ENCODE measurements at places on chromosomes 4 and X.
A peak's percentile ranks its signal among the peaks of the same experiment; 100 is the strongest.

GRCh38 chrX:102654696-102655095, 3.4 kb downstream of the GPRASP1 start:
- H3K4me1 ChIP-seq = peaks cover 17% of the 10 kb centered on the region
- peaks cover 30% of the 10 kb centered on the region for H3K36me3 ChIP-seq
- peaks cover 7% of the 10 kb centered on the region for H3K27me3 ChIP-seq
- H3K27ac ChIP-seq = no peak overlapping the region
- no peak overlapping the region for H3K4me3 ChIP-seq
- DNase-seq = no peak

DNA sequence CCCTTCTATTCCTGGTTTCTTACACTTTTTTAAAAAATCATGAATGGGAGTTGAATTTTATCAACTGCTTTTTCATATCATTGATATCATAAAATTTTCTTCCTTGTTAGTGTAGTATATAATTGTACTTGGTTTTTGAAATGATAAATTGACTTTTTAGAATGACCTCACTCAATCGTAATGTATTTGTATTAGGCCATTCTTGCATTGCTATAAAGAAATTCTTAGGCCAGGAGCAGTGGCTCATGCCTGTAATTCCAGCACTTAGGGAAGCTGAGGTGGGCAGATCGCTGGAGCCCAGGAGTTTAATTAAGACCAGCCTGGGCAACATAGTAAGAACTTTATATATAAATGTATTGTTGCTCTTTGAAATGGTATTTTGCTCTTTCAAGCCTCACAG, 6.3 kb downstream of the EXOC1 start:
- H3K36me3 ChIP-seq = peaks cover 61% of the 10 kb centered on the region
- H3K4me3 ChIP-seq = no peak overlapping the region
- peaks cover 4% of the 10 kb centered on the region for H3K4me1 ChIP-seq
- H3K27me3 ChIP-seq = no peaks in the 10 kb centered on the region

GRCh38 chrX:72297953-72298730, 7.6 kb downstream of the CITED1 start:
- H3K27me3 ChIP-seq = peaks cover 9% of the 10 kb centered on the region
- no peak overlapping the region for H3K27ac ChIP-seq
- peaks cover 37% of the 10 kb centered on the region for H3K4me1 ChIP-seq
- H3K36me3 ChIP-seq = peaks cover 22% of the 10 kb centered on the region

- H3K27ac ChIP-seq = no peak overlapping the region
- H3K27me3 ChIP-seq = peaks cover 3% of the 10 kb centered on the region
- no peak for DNase-seq
- peak overlapping the region; percentile 87 for H3K4me3 ChIP-seq
These were observed 1.1 kb downstream of the EMD start for GRCh38 chrX:154380153-154380552.

DNA sequence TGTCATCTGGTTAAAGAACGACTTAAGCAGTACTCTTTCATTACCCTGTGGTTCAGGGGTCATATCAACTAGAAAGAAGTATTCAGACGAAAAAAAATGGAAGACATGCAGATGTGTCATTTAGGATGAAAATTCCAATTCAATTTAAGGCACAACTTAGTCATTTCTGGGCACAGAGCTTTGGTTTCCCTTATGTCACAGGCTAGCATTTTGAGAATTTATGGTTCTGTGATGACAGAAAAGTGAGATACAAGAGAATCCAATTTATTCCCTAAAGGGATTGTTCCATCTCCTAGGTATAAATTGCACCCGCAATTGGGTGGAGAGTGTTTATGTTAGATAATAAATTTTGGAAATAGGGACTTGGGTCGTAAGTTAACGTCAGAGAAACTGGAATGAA, 306.6 kb downstream of the STK32B start:
- peaks cover 13% of the 10 kb centered on the region for H3K27me3 ChIP-seq
- H3K27ac ChIP-seq = no peak overlapping the region
- no peak overlapping the region for H3K4me3 ChIP-seq
- no peaks in the 10 kb centered on the region for H3K4me1 ChIP-seq
- no peak for DNase-seq

DNA sequence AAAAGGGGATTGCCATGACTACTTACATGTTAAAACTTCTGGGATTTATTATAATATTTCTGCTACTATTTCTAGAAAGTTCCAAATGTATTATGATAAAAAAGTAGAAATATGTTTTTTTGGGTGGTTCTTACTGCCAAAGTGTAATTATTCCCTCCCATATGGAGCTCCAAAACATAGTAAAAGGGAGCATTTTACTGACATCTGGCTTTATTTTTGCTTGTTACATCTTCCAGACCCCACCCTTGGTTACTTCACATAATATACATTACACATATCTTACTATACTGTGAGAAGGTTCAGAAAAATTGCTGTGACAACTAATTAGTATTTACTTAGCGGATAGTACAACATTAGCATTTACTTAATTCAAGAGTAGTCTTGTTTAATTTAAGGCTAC, 205.1 kb upstream of the TLL1 start:
- H3K36me3 ChIP-seq = no peaks in the 10 kb centered on the region
- H3K27me3 ChIP-seq = no peaks in the 10 kb centered on the region
- H3K4me3 ChIP-seq = no peak overlapping the region
- no peak for DNase-seq
- no peak overlapping the region for H3K27ac ChIP-seq
- no peaks in the 10 kb centered on the region for H3K4me1 ChIP-seq

GRCh38 chr4:145218251-145218650, 37.9 kb upstream of the OTUD4 start:
- no peak overlapping the region for H3K27ac ChIP-seq
- DNase-seq = no peak
- H3K27me3 ChIP-seq = peaks cover 4% of the 10 kb centered on the region
- H3K4me3 ChIP-seq = no peak overlapping the region
- H3K4me1 ChIP-seq = no peaks in the 10 kb centered on the region

- H3K4me1 ChIP-seq = peaks cover 33% of the 10 kb centered on the region
- no peak overlapping the region for H3K4me3 ChIP-seq
- no peak overlapping the region for H3K27ac ChIP-seq
- DNase-seq = no peak
- H3K36me3 ChIP-seq = peaks cover 59% of the 10 kb centered on the region
- H3K27me3 ChIP-seq = no peaks in the 10 kb centered on the region
These were observed 52.9 kb downstream of the CRMP1 start for GRCh38 chr4:5839751-5840674.

DNA sequence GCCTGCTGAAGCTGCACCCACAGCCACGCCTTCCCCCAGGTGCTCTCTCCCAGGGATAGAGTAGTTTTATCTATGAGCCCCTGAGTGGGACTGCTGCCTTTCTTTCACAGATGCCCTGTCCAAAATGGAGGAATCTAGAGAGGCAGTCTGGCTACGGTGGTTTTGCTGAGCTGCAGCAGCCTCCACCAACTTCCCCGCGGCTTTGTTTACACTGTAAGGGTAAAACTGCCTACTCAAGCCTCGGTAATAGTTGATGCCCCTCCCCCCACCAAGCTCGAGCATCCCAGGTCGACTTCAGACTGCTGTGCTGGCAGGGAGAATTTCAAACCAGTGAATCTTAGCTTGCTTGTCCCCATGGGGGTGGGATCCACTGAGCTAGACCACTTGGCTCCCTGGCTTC, 84.5 kb downstream of the PRKG2 start:
- H3K36me3 ChIP-seq = peaks cover 6% of the 10 kb centered on the region
- H3K4me3 ChIP-seq = no peak overlapping the region
- H3K4me1 ChIP-seq = peaks cover 7% of the 10 kb centered on the region
- DNase-seq = no peak

DNA sequence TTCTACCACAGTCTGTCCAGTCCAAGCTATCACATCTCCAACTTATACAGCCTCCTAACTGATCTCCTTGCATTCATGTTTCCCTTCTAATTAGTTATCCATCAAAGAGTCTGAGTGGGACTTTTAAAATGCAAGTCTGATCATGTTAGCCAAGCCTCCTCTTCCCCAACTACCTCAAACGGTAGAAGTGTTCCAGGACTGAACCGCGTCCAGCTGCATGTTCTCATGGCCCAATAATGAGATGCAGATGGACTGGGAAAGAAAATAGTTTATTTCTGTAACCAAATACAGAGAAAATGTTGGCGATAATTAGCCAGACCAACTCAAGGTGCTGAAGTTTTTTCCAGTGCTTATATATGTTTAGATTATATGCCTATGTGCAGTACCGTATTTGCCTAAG, 46.6 kb upstream of the PPP1R2C start:
- H3K27ac ChIP-seq = no peak overlapping the region
- H3K4me1 ChIP-seq = no peaks in the 10 kb centered on the region
- no peak for DNase-seq
- H3K4me3 ChIP-seq = no peak overlapping the region
- peaks cover 2% of the 10 kb centered on the region for H3K27me3 ChIP-seq
- peaks cover 1% of the 10 kb centered on the region for H3K36me3 ChIP-seq

DNA sequence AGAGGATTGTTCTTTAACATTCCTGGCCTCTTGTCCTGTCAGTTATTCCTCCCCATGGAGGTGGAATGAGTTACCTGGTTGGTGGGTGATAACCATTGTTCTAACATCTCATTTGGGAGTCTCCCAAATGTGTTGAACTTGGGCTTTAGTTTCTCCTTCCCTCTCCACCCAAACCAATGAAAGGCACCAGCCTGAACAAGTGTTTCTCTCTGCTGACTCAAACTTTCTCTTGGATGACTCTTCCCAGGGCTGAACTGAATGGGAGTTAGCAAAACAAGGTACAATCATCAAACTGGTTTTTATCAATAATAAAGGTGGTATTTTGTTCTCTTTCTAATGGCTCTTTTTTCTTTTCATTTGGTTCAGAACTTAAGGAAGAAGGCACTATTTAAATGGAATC, 2.7 kb downstream of the DYNLT3 start:
- H3K27ac ChIP-seq = no peak overlapping the region
- no peak overlapping the region for H3K4me3 ChIP-seq
- no peak for DNase-seq
- H3K4me1 ChIP-seq = peaks cover 5% of the 10 kb centered on the region
- peaks cover 18% of the 10 kb centered on the region for H3K36me3 ChIP-seq

DNA sequence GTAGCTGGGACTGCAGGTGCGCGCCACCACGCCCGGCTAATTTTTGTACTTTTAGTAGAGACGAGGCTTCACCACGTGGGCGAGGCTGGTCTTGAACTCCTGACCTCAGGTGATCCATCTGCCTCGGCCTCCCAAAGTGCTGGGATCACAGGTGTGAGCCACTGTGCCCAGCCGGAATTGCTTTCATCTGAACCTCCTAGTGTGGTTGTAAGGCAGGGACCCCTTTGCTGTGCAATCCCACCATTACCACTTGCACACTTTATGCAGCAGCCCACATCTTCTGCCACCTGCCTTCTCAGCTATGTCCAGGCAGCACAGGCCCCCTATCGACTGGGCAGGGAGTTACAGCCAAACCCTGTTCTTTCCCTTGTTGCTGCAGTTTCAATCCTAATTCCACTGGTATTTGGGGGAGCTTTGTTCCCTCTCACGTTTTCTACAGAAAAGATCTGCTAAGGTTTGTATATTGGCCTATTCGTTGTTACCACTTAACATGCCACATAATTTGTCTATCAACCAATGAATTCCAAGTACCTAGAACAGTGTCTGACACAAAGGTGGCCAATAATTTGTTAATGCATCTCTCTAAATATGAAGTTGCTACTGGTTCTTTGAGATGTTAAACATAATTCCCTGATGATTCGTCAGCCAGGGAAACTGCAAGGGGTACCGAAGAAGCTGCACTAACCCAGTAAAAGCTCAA, 6.5 kb downstream of the RPL39 start:
- H3K36me3 ChIP-seq = peaks cover 60% of the 10 kb centered on the region
- DNase-seq = peak; percentile 27
- H3K27ac ChIP-seq = no peak overlapping the region
- H3K4me1 ChIP-seq = peaks cover 19% of the 10 kb centered on the region
- no peaks in the 10 kb centered on the region for H3K27me3 ChIP-seq
- no peak overlapping the region for H3K4me3 ChIP-seq

- no peak overlapping the region for H3K4me3 ChIP-seq
- no peak for DNase-seq
- no peaks in the 10 kb centered on the region for H3K27me3 ChIP-seq
These were observed 554.3 kb upstream of the TENM3 start for GRCh38 chr4:181688872-181689271.

- peaks cover 10% of the 10 kb centered on the region for H3K36me3 ChIP-seq
- H3K27ac ChIP-seq = no peak overlapping the region
- DNase-seq = no peak
- no peak overlapping the region for H3K4me3 ChIP-seq
- H3K27me3 ChIP-seq = no peaks in the 10 kb centered on the region
- H3K4me1 ChIP-seq = no peaks in the 10 kb centered on the region
These were observed 41.6 kb upstream of the ACSL4 start for GRCh38 chrX:109774706-109775105.

DNA sequence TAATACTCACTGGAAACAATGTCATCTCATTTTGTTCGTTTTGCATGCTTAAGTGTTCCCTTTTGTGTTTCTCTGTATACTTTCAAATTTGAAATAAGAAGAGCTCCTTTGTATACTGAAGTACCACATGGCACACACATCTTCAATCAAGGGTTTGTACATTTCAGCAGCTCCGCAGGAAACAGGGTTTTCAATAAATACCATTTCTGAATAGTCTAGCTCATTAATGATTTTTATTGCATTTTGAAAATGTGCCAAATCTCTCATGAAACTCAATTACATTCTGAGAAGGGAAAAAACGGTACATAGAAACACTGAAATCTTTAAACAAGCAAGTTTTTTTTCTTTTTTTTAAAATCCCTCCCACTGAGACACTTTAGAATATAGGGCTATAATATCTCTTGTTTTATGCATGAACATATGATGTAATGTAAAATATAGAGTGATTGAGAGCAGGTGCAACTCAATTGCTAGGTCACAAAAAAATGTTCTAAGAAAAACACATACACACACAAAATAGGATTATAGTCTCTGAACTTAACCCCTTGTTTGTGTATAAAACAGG, 914.2 kb upstream of the PCDH7 start:
- DNase-seq = no peak
- H3K4me3 ChIP-seq = no peak overlapping the region
- no peak overlapping the region for H3K27ac ChIP-seq
- peaks cover under 1% of the 10 kb centered on the region for H3K36me3 ChIP-seq
- no peaks in the 10 kb centered on the region for H3K4me1 ChIP-seq

- no peak overlapping the region for H3K4me3 ChIP-seq
- no peak for DNase-seq
- no peak overlapping the region for H3K27ac ChIP-seq
- H3K36me3 ChIP-seq = no peaks in the 10 kb centered on the region
- H3K4me1 ChIP-seq = no peaks in the 10 kb centered on the region
These were observed 130.9 kb downstream of the AR start for GRCh38 chrX:67674741-67675140.

DNA sequence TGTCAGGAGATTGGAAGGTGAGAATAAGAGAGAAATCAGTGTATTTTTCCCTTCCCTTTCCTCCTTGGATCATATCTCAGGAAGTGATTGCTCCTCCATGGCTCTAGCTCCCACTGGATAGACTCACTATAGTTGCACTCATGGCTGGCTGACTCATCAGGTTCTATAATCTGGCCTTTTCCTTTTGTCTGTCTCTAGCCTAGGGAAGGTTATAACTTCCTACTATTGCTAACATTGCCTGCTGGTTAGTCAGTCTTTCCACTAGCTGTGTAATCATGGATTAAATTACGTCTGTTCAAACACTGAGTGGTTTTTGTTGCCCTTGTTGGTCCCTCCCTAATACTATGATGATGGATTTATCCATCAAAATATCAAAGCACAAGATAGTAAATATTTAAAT, 195.5 kb upstream of the VEGFC start:
- no peaks in the 10 kb centered on the region for H3K27me3 ChIP-seq
- no peak overlapping the region for H3K4me3 ChIP-seq
- no peaks in the 10 kb centered on the region for H3K36me3 ChIP-seq

All from nephron progenitor cell (in vitro differentiated cells).